ENCODE measurements at places on chromosomes 3 and 15.

DNA sequence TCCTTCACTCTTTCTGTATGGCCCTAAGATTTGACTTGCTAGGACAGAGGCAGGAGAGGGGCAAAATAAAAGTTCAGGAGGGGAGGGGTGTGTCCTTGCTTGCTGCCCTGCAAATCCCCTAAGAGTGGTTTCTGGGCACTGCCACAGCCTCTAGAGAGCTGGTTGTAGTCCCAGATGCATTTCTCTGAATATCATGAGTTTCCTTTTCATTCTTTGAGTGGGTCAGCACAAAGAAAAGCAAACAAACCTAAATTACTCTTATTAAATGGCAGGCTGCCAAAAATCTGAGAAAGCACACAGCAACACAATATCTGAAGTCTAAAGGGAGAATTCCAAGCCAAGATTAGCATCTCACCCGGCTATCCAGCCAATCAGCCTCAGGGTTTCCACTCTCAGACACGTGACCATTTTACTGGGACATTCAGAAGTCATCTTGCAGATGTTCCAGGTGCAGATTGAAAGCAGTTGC is 919.3 kb downstream of the TUSC7 start:
- no peak for DNase-seq

DNA sequence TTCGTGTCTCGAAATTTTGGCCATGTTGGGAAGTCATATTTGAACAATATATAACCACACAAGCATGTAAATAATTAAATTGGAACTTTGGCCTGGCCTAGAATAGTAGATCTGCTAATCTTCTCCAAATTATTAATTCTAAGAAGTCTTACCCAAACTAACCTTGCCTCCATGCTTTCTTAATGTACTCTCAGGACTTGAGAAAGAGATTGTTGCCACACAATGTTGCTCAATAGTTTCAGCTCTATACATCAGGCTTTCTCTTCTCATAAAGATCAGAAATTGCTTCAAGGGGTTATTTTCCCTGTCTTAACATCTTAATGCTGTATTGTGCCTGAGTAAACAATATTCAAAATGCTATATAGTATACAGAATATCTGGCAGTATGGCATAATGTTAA is 202.7 kb upstream of the LRIG1 start:
- DNase-seq: no peak

GRCh38 chr3:83567935-83568334 is 1390.9 kb upstream of the CADM2 start:
- DNase-seq: no peak

DNA sequence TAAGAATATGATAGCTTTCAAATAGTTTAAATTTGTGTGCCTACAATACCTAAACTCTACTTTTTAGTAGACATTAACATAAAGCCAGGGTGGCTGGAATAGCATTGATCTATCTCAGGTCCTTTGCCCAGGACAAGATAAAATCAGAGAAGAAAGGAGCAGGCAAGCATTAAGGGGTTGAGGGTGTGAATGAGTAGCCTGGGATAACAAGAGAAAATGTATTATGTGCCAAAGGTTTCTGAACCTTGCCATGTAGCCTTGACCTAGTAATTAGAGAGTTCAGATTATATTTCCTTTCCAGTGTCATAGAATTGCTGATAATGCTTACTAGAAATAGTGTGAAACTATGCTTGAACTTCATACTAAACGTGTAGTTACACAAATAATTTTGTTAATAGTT is 22.9 kb downstream of the ATP11B start:
- no peak for DNase-seq

GRCh38 chr3:156576651-156577348 is 21.9 kb upstream of the SSR3 start:
- no peak for DNase-seq

DNA sequence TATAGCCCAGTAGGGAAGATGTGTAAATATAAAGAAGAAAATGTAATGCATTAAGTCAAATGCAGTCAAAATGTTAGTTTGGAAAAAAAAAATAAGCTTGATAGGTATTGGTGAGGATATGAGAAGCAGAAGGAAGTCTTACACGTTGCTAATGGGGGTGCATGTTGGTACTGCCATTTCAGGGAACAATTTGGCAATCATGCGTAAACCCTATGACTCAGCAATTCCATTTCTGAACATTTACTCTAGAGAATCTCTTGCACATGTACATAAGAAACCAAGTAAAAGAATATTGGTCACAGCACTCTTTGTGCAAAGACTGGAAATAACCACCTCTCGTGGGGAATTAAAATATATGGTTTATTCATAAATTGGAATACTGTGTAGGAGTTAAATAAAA is 35.5 kb upstream of the TIMP4 start:
- DNase-seq: no peak

DNA sequence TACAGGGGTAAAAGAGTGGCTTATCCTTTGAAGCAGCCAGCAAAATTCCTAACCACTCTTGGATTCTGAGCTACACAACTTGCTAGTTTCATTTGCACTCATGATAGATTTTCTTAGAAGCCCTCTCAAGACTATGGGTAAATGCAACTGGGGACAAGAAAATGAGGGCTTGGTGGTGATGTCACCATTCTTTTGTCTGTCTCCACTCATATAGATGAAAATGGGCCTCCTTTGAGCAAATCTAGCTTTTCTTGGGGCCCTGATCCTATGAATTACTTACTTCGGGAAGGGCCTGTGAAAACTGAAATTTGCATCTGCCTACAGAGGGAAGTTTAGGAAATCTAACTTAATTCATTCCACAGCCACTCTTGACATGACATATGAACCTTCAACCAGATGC is 486.3 kb downstream of the MAGI1 start:
- DNase-seq: no peak

- no peak for DNase-seq
These were observed 57.8 kb upstream of the TBC1D5 start for GRCh38 chr3:17800232-17800631.

DNA sequence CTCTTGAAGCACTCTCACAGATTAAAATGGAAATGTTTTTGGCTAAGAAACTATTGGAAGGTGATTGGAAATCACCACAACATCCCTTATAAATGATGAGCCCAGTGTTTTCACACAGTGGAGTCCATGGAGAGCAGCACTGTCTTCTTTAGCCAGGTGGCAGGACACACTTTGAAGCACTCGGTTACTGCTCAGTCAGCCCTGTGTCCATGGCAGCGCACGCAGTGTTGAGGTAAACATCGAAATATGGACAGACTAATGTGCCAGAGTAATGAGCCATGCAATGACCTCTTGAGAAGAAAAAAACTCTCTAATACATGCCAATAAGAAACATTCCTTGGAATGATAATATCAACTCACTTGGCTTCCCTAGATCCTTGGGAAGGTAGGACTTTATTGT is 66.6 kb downstream of the TGFBR2 start:
- DNase-seq: no peak

GRCh38 chr3:149339931-149340309 is 6.5 kb upstream of the TM4SF18 start:
- DNase-seq: no peak

- no peak for DNase-seq
These were observed 25.3 kb upstream of the NR2C2 start for GRCh38 chr3:14921811-14922705.

- DNase-seq: no peak
These were observed 964 bp downstream of the NRROS start for GRCh38 chr3:196640297-196641018.

DNA sequence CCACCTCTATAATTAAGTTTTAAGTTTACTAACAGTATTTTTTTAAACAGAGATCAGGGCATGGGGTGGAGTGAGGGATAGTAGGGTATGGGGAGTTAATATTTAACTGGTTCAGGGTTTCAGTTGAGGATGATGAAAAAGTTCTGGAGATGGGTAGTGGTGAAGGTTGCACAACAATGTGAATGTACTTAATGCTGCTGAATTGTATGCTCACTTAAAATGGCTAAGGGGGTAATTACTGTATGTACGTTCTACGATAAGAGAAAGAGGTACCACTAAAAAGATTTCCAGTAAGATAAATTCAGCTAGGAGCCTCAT is 101.4 kb downstream of the TNIK start:
- no peak for DNase-seq

- DNase-seq: no peak
These were observed 144.0 kb downstream of the SMAD6 start for GRCh38 chr15:66846031-66846430.

GRCh38 chr15:68220967-68221366 is 8.6 kb downstream of the CLN6 start:
- no peak for DNase-seq
